ENCODE measurements at places on chromosomes 6 and 20.

DNA sequence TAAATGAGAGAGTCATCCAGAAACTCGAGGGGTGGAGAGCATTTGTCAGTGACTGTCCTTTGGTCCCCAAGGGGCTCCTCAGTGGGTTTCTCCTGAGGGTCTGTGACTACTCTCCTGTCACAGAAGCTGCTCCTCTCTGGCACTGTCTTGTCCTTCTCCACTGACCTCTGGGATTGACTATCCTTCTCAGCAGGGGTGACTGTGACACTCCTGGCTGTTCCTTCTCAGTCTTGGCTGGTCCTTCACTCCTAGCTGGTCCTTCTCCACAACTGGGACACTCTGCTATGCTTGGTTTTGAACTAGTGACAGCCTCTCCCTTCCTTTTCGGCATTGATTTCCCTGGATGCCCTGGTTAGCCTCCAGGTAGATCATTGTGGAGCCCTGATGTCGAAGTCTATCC is 33.5 kb downstream of the DYNLT1 start:
- DNase-seq, result no peak

GRCh38 chr6:129008591-129008990 is 125.7 kb downstream of the LAMA2 start:
- DNase-seq, result no peak

GRCh38 chr20:23058240-23058639 is 8.8 kb upstream of the THBD start:
- DNase-seq, result no peak

DNA sequence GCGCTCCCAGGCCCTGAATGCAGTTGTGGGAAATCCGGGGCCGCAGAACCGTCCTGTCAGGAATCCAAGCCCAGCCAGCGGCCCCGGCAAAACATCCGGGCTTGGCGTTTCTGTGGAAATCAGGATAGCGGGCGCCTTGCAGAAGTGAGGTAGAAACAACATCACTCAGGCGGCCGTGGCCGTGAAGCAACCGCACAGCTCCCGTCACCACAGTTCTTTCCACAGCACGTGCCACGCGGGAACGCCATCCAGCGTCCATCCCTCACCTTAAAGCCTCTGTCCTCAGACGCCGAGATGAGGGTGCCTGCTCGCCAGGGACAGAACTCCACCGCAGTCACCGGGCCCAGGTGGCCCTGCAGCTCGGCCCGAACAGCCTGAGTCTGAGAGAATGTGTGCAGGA is 34.1 kb downstream of the WDR27 start:
- DNase-seq, result no peak

- no peak for DNase-seq
These were observed 12.0 kb downstream of the KCNK5 start for GRCh38 chr6:39217177-39217864.

DNA sequence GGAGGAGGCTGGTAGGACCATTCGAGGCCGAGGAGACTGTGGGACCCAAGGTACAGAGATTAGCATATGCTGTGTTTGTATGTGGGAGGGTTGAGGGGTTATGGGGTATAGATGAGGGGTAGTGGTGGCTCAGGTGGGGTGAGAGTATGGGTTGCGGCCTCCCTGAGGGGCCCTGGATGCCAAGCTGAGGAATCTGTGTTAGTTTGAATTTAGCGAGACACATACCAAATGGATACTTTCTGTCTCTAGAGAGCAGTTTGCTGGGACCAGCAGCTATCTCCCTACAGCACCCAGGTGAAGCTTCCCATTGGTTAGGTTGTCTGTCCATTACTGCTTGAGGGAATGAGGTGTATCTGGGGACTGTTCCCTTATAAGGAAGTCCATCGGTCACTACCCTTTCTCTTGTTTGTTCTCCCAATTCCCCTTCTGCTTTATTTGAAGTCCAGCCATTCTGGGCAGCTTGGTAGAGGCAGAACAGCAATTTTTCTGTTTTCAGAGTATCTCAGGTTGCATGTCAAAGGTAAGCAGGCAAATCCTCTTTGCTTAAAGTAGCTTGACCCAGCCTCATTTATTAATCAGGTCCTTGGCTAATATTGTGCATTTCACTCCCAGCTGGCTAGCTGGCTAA is 15.2 kb downstream of the CHMP4B start:
- DNase-seq, result no peak

- no peak for DNase-seq
These were observed 67.0 kb downstream of the TMEM200A start for GRCh38 chr6:130432838-130433237.

All from activated T-cell treated with anti-CD3 and anti-CD28 coated beads, Interleukin-2, amount 50 U/mL, for 72 hours (primary cell).